NCI-H187 treated with DMSO at 0.1 percent for 48 hours (cell line): ENCODE measurements at places on chromosomes 5 and 9.

- no peak for DNase-seq
These were observed 18.2 kb upstream of the CEP120 start for GRCh38 chr5:123441408-123441807.

DNA sequence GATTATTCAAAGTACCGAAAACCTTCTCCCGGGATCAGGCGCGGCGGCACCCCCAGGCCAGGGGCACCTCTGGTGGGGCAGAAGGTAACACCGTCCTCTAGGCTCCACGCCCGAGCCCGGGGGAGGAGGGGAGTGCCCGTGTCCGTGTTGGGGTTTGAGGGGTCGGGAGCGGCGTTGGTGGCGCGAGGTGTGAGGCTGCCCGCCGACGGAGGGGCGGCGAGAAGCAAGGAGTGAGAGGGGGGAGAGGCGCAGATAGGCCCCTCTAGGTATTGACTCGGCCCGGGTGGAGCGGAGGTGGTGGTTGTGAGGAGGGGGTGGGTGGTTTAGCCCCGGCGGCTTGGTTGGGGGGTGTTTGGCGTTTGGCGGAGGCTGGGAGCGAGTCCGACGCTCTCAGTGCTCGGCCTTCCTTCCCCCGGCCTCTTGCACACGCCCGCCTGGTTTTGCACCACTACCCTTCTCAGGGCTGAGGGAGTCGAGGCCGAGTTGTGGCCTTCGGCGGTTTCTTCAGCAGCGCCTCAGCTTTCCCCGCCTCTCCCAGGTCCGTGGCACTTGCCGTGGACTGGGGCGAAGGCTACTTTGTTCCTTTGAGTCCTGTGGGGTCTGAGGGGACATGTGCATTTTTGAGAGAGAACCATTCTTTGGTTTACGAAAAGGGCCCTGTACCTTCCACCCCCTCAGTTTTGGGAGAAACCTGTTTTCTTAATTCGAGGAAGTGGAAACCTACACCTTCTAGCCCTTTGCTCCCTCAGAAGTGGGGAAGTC lies 450 bp downstream of the GPBP1 start:
- DNase-seq = no peak

GRCh38 chr9:27194401-27195091 lies 85.5 kb downstream of the TEK start:
- DNase-seq = no peak

- peak; percentile 18 for DNase-seq
These were observed 911 bp downstream of the ABLIM3 start for GRCh38 chr5:149141957-149142851.

DNA sequence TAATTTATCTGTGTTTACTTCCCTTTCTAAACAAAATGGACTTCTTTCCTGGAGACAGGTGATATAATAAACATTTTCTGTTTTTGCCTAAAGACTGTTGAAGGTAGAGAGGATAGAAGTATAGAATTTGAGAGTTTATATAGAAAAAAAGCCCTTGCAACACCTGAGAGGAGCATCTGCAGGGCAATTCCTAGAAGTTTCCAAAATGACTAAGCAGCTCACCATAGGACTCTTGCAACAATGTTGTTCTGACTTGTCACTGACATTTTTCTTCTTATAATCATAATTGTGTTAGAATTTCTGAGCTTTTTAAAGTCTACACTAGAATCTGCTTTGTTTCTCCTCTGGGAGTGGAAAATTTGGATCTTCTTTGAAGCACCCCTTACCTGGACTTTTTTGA lies 216.8 kb downstream of the TUSC1 start:
- DNase-seq = no peak

DNA sequence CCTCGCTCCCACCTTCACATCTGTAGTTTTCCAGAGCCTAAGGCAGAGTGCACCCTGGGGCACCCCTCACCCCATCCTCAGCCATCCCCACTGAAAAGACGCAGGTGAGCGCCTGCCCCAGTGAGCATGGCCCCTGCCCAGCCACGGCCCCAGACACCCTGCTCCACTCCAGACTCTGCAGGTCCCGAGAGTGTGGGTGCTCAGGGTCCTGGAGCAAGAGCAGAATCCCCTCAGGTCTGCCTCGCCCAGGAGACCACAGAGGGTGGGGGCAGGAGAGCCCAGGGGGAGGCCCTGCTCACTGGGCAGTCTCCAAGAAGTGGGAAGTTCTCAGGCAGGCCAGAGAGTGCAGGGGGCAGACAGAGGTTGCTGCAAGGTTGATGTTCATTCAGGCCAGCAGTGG lies 158.6 kb upstream of the PPP1R26 start:
- no peak for DNase-seq

- no peak for DNase-seq
These were observed 13.9 kb downstream of the TLR4 start for GRCh38 chr9:117718085-117718484.

GRCh38 chr9:116749176-116749575 lies 62.1 kb downstream of the TRIM32 start:
- no peak for DNase-seq

GRCh38 chr5:35803191-35803651 lies 53.5 kb upstream of the IL7R start:
- no peak for DNase-seq

GRCh38 chr5:37867654-37868053 lies 27.8 kb upstream of the GDNF start:
- no peak for DNase-seq

DNA sequence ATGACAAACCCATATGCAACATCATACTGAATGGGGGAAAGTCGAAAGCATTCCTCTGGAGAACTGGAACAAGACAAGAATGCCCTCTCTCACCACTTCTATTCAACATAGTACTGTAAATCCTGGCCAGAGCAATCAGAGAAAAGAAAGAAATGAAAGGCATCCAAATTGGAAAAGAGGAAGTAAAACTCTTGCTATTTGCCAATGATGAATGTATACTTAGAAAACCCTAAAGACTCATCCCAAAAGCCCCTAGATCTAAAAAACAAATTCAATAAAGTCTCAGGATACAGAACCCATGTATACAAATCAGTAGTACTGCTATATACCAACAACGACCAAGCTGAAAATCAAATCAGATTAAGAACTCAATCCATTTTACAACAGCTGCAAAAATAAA lies 66.9 kb downstream of the SPATA31C2 start:
- no peak for DNase-seq

- DNase-seq = no peak
These were observed 313 bp downstream of the BRIX1 start for GRCh38 chr5:34915856-34916192.

- DNase-seq = no peak
These were observed 35.0 kb downstream of the ARL15 start for GRCh38 chr5:54275361-54275760.

GRCh38 chr5:17234374-17234773 lies 16.9 kb downstream of the BASP1 start:
- no peak for DNase-seq

- no peak for DNase-seq
These were observed 94.4 kb downstream of the VAV2 start for GRCh38 chr9:133897675-133898074.

GRCh38 chr5:120139039-120139438 lies 325.1 kb upstream of the PRR16 start:
- no peak for DNase-seq

GRCh38 chr9:125387861-125388524 lies 126.4 kb downstream of the GAPVD1 start:
- DNase-seq = no peak

DNA sequence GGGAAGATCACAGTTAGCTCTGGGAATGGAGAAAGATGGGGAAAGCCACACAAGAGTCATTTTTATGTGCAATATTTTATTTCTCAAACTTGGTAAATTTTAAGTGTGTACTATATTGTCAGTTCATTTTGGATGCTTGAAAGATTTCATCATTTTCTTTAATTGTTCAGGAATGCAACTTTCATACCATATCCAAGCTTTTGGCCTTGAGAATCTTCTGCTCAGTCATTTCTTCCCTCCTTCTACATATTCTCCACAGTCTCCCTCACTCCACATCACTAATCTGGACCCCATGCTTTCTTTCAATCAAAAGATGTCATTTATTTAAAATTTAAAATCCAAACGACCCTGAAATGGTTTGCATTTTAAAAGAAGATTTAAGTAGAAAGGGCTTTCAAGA lies 135.4 kb downstream of the FAM114A2 start:
- no peak for DNase-seq

DNA sequence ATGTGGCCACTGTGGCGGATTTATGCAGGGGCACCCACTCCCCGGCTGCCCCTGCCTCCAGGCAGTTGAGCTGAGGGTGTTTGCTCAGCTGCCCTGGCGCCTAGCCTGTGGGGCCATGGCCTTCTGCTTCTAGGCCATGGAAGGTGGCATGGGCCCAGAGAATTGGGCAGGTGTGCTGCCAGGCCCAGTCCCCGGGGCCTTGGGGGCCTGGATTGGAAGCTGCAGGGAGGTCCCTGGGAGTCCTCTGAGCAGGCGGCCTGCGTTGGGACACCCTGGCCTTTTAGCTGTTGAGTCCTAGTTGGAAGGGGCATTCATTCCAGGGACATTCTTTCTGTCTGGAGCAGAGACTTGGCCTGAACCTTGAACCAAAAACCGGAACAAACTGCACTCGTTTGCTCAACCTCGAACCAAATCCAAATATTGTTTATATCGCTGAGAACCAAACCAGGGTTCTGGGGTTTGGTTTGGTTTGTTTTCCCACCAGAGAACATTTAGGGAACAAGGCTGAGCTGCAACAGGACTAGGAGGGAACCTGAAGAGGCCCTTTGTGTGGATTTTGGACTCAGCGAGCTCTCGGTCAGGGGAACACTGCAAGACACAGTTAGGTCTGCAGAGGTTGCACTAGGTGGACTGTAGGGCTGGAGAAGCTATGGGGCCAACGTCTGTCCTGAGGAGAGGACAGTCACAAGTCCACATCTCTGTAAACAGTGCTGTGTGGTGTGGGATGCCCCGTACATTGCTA lies 116.8 kb downstream of the BOD1 start:
- no peak for DNase-seq

DNA sequence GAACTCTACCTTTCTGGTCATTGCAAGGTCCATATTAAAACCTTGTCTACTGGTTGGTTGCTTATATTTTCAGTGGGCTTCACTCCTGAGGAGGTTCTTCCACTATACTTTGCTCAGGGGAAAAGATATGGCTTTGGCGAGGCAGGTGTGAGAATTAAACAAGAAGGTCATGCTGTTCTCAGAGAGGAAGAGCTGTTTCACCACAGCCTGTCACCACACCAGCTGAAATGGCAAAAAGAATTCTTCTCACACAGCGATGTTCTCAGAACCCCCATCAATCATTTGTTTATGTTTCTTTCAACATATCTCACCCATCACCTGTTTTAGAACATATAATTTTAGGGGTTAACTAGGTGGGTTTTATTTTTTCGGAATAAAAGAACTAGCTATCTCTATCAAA lies 38.6 kb downstream of the CAPSL start:
- no peak for DNase-seq

DNA sequence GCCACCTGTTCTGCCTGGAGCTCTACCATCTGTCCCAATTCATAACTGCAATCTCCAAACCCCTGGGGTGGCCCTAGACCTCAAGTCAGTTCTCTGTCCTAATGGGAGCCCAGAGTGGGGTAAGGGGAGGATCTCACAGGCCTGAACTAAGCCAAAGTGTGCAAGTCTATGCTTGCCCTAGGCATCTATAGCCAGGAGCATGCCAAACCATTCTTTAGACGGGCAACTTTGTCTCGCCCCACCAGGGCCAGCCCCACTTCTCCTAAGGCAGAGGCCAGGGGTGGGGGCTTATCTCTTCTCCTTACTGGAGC lies 3.3 kb downstream of the ACSL6 start:
- no peak for DNase-seq

DNA sequence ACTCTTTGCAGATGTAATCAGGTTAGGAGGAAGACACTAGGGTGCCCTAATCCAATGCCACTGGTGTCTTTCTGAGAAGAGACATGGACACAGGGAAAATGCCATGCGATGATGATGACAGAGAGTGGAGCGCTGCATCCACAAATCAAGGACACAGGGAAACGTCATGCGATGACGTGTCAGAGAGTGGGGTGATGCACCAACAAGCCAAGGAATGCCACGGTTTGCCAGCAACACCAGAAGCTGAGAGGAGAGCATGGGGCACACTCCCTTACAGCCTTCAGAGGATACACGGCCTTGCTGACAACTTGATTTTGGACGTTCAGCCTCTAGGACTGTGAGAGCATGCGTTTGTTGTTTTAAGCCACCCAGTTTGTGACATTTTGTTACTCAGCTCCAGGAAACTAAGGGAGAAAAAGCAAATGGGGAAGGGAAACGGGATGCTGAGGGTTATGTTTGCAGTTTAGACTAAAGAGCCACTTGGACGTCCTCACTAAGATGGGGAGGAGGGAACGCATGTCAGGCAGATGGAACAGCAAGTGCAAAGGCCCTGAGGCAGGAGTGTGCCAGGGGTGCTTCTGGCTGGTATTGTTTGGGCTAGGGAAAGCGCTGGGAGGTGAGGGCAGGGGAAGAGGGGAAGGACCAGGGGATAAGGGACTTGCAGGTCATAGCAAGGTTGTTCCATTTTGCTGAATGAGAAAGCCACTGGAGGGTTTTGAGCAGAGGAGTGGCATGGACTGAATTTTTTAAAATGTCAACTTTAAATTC lies 2.5 kb upstream of the TENT4A start:
- no peak for DNase-seq

GRCh38 chr5:31807789-31808540 lies 169.0 kb downstream of the PDZD2 start:
- no peak for DNase-seq

DNA sequence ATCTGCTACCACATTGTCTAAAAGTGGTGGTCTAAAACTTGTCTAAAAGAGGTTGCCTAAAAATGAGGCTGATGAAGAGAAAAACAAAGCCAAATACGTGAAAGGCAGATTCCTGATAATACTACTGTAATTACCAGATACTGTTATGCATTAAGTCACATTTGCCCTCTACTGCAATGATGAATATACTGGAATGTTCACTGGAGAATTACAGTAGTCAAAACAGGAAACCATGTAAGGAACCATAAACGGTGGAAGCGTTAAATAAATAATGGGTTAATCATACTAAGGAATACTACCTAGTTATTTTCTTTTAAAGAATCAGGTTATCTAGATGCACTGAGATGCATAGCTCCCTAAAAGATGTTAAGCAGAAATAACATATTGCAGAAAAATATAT lies 201.3 kb downstream of the MCTP1 start:
- DNase-seq = no peak

DNA sequence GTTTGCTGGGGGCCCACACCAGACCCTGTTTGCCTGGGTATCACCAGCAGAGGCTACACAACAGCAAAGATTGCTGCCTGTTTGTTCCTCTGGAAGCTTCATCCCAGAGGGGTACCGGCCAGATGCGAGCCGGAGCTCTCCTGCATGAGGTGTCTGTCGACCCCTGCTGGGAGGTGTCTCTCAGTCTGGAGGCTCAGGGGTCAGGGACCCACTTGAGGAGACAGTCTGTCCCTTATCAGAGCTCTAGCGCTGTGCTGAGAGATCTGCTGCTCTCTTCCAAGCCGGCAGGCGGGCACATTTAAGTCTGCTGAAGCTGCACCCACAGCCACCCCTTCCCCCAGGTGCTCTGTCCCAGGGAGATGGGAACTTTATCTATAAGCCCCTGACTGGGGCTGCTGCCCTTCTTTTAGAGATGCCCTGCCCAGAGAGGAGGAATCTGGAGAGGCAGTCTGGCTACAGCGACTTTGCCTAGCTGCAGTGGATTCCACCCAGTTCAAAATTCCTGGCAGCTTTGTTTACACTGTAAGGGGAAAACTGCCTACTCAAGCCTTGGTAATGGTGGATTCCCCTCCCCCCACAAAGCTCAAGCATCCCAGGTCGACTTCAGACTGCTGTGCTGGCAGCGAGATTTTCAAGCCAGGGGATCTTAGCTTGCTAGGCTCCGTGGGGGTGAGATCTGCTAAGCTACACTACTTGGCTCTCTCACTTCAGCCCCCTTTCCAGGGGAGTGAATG lies 206.0 kb upstream of the TLX3 start:
- DNase-seq = no peak
